ENCODE measurements at places on chromosomes 3 and 15. TPM values are rescaled to one million over a fixed set of nuclear protein-coding genes. Genes with fewer than 3 reads are reported as not detected.

MUC4 gene
- total RNA-seq, result not detected

SYNM gene
- total RNA-seq, result 32.0 TPM

VPS8 gene
- total RNA-seq, result 86.3 TPM

ARL14 gene
- total RNA-seq, result not detected

GOLGA8K gene
- 0.66 TPM for total RNA-seq

SACM1L gene
- 61.3 TPM for total RNA-seq

LRTM1 gene
- total RNA-seq, result not detected

SNURF gene
- total RNA-seq, result 12.1 TPM

SLC6A11 gene
- total RNA-seq, result 0.15 TPM

KNG1 gene
- 0.48 TPM for total RNA-seq

TMEM108 gene
- total RNA-seq, result 0.44 TPM

CFAP91 gene
- 4.3 TPM for total RNA-seq

PARP14 gene
- 57.0 TPM for total RNA-seq

ZKSCAN7 gene
- total RNA-seq, result 11.0 TPM

SPATA12 gene
- not detected for total RNA-seq

CCDC13 gene
- 2.3 TPM for total RNA-seq

FILIP1L gene
- total RNA-seq, result 23.3 TPM

WDR49 gene
- total RNA-seq, result 1.9 TPM

ECE2 gene
- total RNA-seq, result not detected

ACTRT3 gene
- total RNA-seq, result 4.6 TPM

CIDEC gene
- total RNA-seq, result 153 TPM

SMAD6 gene
- total RNA-seq, result 13.4 TPM

KIF15 gene
- 0.66 TPM for total RNA-seq

MOBP gene
- total RNA-seq, result not detected

TTC21A gene
- total RNA-seq, result 13.1 TPM

WDR93 gene
- total RNA-seq, result 0.98 TPM

AP2M1 gene
- 240 TPM for total RNA-seq

EIF2A gene
- total RNA-seq, result 239 TPM

OR5K2 gene
- total RNA-seq, result not detected

RTP1 gene
- total RNA-seq, result not detected

SLC9A9 gene
- 6.2 TPM for total RNA-seq

PAQR9 gene
- not detected for total RNA-seq

POC1A gene
- total RNA-seq, result 2.6 TPM

GOLGA8T gene
- total RNA-seq, result 0.15 TPM

FGF7 gene
- total RNA-seq, result 33.7 TPM

HTR3E gene
- not detected for total RNA-seq

WNT7A gene
- total RNA-seq, result not detected

SLCO2A1 gene
- 7.5 TPM for total RNA-seq

TGM4 gene
- total RNA-seq, result not detected

ZNF860 gene
- 3.3 TPM for total RNA-seq

P2RY1 gene
- total RNA-seq, result 0.98 TPM

PLAAT1 gene
- 0.66 TPM for total RNA-seq

MYL3 gene
- 8.5 TPM for total RNA-seq

GAP43 gene
- total RNA-seq, result not detected

Measured in breast epithelium (tissue), 4 donors.